Activated CD4-positive, alpha-beta T cell treated with anti-CD3 and anti-CD28 coated beads for 1 hour (primary cell): ENCODE measurements at places on chromosomes 7 and 10.

- no peak for DNase-seq
Measured at GRCh38 chr7:82247814-82248433, 195.7 kb downstream of the CACNA2D1 start.

DNA sequence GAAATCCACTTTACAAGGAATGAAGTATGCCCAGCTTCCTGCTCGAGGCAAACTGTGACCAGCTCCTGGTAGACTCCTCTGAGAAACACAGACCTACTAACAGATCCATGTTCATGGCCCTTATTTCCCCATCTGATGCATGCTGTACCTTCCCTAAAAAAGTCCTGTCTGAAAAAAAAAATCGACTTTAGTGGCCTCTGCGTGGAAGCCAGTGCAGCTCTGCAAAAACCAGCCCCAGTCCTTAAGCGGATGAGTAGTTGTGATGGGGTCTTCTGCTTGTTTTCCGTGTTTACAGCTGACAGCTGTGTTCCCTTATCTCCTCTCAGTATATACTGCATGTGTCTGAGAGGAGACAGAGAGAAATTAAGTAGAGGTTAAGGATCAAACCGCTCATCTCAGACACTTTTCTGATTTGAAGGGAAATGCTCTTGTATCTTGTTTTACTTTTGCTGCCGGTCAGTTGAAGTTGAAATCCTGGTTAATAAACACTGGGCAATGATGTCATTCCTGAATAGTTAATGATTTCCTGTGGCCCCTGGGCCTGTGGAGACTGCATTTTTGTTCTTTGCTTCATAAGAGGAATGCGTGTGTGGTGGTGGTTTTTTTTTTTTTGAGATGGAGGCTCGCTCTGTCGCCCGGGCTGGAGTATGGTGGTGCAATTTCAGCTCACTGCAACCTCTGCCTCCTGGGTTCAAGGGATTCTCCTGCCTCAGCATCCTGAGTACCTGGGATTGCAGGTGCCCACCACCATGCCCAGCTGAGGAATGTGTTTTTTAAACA is 67.6 kb downstream of the DOCK1 start:
- DNase-seq, result no peak

- no peak for DNase-seq
Measured at GRCh38 chr7:120412139-120413050, 139.4 kb downstream of the KCND2 start.

- no peak for DNase-seq
Measured at GRCh38 chr7:157508477-157508881, 171.7 kb downstream of the DNAJB6 start.

GRCh38 chr10:42864575-42864974 is 82.0 kb downstream of the BMS1 start:
- no peak for DNase-seq

DNA sequence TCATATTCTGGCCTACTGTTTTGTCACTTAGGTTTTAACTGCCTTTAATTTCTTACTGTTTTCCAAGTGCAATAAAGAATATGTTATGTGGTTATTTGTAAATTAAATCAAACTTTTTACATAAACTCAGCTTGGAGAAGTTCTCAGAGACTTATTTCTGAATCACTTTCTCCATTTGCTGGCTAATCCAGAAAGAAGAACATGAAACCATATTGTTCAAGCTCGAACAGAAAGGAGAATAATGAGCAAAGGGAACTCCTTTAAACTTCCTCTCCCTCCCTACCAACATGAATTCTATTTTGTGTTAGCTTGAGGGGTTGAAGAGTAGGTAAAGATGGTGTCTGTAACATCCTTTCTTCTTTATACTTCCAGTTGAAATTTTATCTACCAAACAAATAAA is 52.3 kb downstream of the SHTN1 start:
- no peak for DNase-seq

- peak; percentile 37 for DNase-seq
Measured at GRCh38 chr7:44477063-44477830, 13.2 kb downstream of the NUDCD3 start.

- no peak for DNase-seq
Measured at GRCh38 chr7:47465191-47465590, 116.7 kb downstream of the TNS3 start.

GRCh38 chr7:155587486-155587885 is 41.1 kb upstream of the CNPY1 start:
- DNase-seq, result no peak

- DNase-seq, result no peak
Measured at GRCh38 chr7:83640731-83641537, 8.0 kb downstream of the SEMA3E start.

DNA sequence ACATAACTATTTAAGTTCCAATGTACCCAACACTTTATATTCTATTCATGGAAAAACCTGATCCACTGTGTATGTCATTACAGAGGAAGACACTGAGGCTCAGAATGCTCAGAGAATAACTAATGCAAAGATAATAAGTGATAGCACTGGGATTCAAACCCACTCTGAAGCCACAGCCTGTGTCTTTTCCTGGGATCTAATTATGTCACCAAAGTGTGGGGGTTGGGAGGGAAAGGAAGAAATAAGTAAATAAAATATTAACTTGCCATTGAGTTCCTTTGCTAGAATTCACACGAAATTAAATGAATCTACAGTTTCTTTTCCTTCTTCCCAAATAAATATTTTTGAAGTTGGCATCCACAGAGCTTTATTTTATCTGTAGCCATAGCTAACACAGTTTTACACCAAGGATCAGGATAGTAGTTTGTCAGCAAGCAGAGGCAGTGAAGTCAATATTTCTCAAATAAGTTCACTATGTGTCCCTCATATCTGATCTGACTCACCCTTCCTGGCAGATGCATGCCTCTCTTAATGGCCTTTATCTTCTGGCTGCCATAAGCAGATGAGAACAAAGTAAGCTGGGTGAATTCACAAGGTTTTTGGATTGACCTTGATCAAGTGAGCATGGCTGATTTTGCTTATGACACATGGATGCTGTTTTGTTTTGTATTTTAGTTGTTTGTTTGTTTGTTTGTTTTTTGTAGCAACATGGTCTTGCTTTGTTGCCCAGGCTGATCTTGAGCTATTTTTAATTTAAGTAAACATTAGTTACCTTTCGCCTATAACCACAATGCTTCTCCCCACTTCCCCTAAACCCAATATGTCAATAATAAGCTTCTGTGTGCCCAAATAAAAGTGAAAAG is 6.3 kb downstream of the RAPGEF5 start:
- DNase-seq, result no peak
